Renal pelvis (tissue), 12 donors: ENCODE measurements at places on chromosomes 1 and 21. TPM values are rescaled to one million over a fixed set of nuclear protein-coding genes. Genes with fewer than 3 reads are reported as not detected.

SPRR1A gene
- not detected for polyA plus RNA-seq

ZNF593OS gene
- 1.8 TPM for polyA plus RNA-seq

RNU1-2 gene
- polyA plus RNA-seq, result not detected

FAM43B gene
- 1.0 TPM for polyA plus RNA-seq

PTBP2 gene
- polyA plus RNA-seq, result 38.4 TPM

CLCA2 gene
- polyA plus RNA-seq, result not detected

ADORA1 gene
- polyA plus RNA-seq, result 8.0 TPM

SLC26A9 gene
- polyA plus RNA-seq, result 0.13 TPM

CEP350 gene
- 26.8 TPM for polyA plus RNA-seq

C1orf87 gene
- 0.31 TPM for polyA plus RNA-seq

RAB13 gene
- 184 TPM for polyA plus RNA-seq

FMN2 gene
- 4.9 TPM for polyA plus RNA-seq
